ENCODE measurements at places on chromosomes 3 and 15.

DNA sequence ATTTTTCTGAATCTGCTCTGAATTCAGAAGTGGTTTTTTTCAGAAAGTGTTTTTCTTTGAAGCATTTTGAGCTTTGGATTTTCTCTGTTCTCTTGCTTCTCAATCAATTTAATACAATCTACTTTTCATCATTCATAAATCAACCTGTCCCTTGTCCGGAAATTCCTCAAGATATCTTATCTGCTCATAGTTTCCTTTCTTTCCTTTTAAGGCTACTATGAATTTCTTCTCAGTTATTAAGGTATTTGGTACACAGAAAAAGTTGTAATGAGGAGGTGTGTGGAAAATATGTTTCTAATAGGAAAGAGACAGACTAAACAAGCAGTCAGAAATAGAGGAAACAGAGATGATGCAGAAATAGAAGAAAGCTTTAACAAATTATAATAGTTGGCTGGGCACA lies 14.4 kb downstream of the CGGBP1 start:
- no peak for DNase-seq

GRCh38 chr3:94099311-94099710 lies 36.5 kb downstream of the NSUN3 start:
- DNase-seq: no peak

DNA sequence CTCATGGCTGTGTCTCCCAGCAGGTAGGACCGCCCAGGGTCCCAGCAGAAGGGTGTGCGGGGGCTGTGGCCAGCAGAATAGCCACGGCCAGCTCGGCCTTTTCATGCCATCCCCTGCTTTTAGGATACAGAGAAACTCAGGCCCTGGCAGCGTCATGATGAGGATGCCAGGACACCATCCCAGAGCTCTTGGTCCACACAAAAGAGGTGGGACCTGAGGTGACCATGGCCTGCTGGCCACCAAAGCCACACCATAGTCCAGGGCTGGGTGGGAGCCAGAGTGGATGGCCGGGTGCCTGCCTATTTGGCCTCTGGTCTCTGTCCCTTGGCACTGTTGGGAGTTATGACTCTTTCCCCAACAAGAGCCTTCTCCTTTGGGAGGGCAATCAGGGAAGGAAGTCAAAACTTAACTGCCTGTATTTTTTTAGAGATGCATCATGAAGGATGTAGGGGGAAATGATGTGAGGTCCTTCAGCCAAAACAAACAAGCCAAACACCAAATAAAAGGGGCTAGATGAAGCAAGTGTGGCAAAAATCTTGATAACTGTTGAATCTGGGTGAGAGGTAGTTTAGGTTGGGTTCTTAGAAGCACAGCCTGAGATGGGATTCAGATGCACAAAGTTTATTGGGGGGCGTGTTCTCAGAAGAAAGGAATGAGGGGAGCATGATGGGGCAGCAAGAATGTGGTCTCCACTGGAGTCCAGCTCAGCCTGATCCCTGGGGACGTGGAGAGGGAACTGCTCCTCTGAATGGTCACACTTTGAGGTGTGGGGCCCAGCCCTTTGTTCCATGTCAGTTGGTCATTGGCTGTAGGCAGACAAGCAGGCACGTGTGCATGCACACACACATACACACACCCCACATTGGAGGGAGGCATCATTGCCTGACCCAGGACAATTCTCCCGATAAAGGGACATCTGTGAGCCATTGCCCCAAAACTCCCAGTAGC lies 33.2 kb downstream of the SMAD6 start:
- no peak for DNase-seq

GRCh38 chr15:68252925-68253534 lies 23.5 kb upstream of the CLN6 start:
- peak; percentile 58 for DNase-seq

- no peak for DNase-seq
These were observed 48.3 kb downstream of the MRPL3 start for GRCh38 chr3:131454501-131454900.

- no peak for DNase-seq
These were observed 1.1 kb upstream of the IQCF1 start for GRCh38 chr3:51904034-51904823.

- DNase-seq: no peak
These were observed 25.9 kb downstream of the CSTA start for GRCh38 chr3:122350814-122351418.

DNA sequence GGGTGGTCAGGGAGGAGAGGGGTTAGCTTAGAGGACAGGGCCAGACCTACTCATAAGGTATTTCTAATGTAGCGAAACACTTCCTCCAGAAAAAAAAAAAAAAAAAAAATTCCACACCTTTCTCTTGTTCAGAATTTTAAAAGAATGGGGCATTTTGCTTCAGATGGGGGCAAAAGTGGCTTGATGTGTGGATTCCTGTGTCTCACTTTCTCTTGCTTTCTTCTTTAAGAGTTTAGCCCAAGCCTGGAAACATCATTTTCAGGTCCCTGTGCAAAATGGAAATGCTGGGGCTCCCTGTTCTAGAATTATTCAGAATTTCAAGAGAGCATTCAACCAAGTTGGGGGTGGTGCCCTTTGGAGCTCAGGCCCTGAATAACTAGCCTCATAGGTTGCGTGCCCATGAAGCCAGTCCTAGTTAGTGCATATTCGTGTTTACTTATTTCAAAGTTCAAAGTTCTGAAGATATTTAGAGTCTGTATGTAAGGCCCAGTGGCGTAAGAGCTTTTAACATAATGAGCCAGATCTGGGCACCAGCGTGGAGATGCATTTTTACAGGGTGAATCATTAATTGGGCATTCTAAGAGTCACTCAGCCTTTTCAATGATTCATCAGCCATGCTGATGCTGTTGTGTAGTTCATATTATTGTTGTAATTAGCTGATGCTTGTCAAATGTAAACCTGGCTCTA lies 104.5 kb downstream of the RPLP1 start:
- DNase-seq: no peak

GRCh38 chr3:155890671-155891190 lies 20.3 kb downstream of the GMPS start:
- no peak for DNase-seq

DNA sequence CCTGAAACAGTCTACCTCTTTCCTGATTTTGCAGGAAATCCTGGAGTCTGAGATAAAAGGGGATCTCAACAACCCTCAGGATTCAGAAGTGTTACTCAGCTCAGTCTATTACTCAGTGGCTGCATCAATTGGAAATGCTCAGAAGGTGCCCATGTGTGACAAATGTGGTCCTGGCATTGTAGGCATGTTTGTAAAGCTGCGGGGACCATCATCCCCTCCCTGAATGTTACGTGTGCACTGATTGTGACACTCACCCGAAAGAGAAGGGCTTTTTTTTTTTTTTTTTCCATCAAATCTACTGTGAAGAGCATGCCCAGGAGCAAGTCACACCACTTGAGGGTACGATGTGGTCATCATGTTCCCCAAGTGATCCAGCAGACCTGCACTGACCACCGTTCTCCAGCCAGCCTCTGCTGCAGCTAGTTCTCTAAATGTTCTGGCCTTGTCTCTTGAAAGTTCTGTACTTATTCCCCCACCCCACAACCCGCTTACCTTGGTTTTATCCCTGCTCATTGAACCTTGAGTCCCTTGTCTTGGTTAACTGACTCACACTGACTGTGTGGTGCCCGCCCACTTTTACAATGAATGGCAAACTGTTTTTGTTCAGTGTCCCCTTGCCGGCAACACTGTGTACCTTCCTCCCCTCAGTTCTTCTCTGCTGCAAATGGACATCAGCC lies 19.8 kb downstream of the ST3GAL6 start:
- no peak for DNase-seq

- DNase-seq: no peak
These were observed 83.6 kb downstream of the CCR1 start for GRCh38 chr3:46124216-46125177.

GRCh38 chr15:29621616-29622015 lies 200.7 kb downstream of the TJP1 start:
- DNase-seq: no peak

- no peak for DNase-seq
These were observed 7.9 kb upstream of the WNT5A start for GRCh38 chr3:55494976-55495375.
